Activated CD4-positive, alpha-beta T cell treated with anti-CD3 and anti-CD28 coated beads, Interleukin-10, Interleukin-2, amounts not matched to agents 100 ng/mL and 50 ng/mL, durations not matched to agents 16 hours and 8 hours (primary cell): ENCODE measurements at places on chromosomes 5 and 9.

GRCh38 chr5:143134900-143135299 is 268.6 kb downstream of the NR3C1 start:
- DNase-seq, result peak; percentile 35

GRCh38 chr9:81637276-81637675 is 52.1 kb downstream of the TLE1 start:
- no peak for DNase-seq

- DNase-seq, result no peak
These were observed 181.2 kb downstream of the GLIS3 start for GRCh38 chr9:4118666-4119065.

- no peak for DNase-seq
These were observed 262.9 kb downstream of the ARRDC3 start for GRCh38 chr5:91119981-91120850.

DNA sequence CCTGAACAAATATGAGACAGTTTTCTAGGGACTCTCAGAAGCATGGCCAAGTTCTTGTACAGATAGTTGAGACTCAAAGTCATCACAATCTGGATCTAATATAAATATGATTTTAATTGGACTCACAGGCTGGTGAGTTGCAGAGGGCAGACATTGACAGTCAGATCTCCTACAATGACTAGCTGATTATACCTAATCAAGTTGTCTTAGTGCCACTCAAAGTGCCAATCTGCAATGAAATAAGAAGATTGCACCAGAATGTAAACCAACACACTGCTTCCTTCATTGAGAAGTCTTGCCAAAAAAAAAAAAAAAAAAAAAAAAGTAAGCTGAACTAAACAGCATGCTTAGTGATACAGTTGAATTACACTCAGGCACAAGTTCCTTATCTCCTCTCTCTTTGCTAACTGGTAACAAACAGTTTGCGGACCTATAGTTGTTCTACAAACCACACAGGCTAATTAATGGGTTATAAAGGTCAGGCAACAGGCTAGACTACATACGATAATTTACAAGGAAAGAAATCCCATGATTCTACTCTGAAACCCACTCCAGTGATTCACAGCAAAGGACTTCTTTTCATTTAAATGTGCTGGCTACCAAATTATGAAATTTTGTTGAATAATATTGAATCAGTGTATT is 107.3 kb upstream of the NIPBL start:
- no peak for DNase-seq

DNA sequence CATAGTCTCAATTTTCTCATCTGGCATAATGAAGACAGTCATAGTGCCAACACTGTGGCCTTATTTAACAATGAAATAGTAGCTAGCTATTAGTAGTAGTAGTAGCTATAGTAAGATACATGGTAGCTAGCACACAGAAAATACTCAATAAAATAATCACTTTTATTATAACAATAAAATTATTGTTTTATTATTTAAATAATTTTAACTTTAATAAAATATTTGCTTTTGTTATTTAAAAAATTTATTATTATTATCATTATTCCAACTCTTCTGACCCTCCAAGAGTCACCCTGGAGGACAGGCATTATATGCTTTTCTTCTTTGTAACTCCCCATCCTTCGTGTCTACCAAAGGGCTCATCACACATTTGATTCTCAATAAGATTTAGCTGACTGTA is 252.1 kb downstream of the TRIM32 start:
- DNase-seq, result no peak

DNA sequence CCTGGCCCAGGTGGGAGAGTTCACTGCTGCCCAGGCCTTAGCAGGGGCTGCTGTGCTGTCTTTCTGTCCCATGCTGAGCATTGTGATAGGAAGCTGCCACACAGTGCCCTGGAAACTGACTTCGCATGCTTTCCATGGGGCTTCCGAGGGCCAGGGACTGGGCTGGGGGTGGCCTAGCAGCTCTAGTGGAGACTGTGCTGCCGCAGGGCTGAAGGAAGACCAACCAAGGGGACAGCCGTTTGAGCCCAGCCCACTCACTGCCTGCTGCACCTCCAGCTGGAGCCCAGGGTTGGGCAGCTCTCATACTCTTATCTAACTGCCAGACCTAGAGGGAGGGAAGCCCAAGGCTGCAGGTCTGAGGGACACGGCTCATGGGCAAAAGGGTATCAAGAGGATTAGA is 79.2 kb downstream of the RGS3 start:
- no peak for DNase-seq
